ENCODE measurements at places on chromosomes 3 and 15.
A peak's percentile ranks its signal among the peaks of the same experiment; 100 is the strongest.

DNA sequence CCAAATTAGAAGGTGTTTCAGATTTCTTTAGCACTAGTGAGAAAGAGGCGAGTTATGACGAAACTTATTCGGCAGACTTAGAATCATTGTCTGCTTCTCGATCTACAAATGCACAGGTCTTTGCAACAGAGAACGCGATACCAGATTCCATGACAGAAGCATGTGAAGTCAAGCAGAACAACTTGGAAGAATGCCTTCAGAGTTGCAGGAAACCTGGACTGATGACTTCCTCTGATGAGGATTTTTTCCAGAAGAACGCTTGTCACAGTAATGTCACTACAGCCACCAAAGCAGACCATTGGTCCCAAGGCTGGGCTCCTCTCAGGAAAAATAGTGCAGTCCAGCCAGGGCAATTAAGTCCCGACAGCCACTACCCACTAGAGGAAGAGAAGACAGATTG is 50.6 kb downstream of the CDAN1 start:
- no peak for DNase-seq

GRCh38 chr15:51097553-51098330 is 3.0 kb upstream of the TNFAIP8L3 start:
- DNase-seq = no peak

- no peak for DNase-seq
Measured at GRCh38 chr3:20023623-20024405, 11.8 kb upstream of the PP2D1 start.

- DNase-seq = no peak
Measured at GRCh38 chr3:80307844-80308243, 540.0 kb upstream of the ROBO1 start.

DNA sequence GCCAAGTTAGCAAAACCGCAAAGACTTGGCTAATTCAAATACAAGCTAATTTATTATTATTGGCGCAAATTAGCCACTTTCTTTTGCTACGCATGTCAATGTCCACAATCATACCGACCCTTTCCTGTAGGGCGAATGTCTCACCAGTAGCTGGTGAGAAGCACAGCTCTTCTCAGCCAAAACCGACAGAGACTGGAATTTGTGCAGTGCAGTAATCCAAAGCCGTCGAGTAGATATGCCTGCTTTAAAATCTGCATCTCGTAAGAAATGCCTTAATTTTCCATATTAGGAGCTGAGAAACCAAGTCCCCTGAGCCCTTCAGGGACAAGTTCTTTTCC is 614 bp upstream of the MINDY2 start:
- no peak for DNase-seq

DNA sequence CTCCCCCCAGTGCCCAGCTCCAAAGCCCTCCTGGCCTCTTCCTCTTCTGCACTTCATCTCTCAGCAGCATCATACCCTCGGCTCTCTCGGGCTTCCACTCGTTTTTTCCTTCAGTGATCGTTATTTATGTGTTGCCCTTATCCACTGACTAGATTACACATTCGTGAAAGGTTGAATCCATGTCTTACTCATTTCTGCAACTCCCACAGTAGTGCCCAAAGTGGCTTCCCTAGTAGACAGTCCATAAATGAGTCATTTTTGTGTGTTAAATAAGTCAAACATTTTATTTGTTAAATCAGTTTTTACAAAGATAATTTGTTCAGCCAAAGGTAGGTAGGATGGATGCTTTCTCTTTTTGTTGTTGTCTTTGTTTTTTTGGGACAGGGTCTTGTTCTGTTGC is 87.4 kb downstream of the CRTC3 start:
- no peak for DNase-seq

- DNase-seq = no peak
Measured at GRCh38 chr3:126939338-126939718, 43.6 kb upstream of the PLXNA1 start.

- DNase-seq = no peak
Measured at GRCh38 chr15:47711655-47712054, 5.7 kb upstream of the SEMA6D start.

DNA sequence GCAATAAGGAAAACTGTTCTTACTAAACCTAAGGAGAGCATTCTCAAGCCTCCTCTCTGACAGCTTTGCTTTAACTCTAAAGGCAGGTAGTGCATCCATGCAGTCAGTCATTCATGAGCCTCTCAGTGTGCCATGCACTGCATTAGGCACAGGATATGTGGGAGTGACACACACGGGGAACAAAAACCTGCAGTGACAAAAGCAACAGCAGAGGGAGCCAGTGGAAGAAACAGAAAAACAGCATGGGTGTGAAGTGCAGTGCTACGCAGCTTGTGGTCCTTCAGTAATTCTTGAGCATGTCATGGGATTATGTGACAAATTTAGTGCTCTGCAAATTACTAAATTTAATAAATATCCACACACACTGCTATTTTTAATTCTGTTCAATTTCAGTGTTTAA is 230.7 kb downstream of the BBX start:
- no peak for DNase-seq

- DNase-seq = no peak
Measured at GRCh38 chr3:5698851-5699250, 511.3 kb downstream of the EDEM1 start.

GRCh38 chr3:21642433-21642832 is 108.6 kb downstream of the ZNF385D start:
- DNase-seq = no peak

DNA sequence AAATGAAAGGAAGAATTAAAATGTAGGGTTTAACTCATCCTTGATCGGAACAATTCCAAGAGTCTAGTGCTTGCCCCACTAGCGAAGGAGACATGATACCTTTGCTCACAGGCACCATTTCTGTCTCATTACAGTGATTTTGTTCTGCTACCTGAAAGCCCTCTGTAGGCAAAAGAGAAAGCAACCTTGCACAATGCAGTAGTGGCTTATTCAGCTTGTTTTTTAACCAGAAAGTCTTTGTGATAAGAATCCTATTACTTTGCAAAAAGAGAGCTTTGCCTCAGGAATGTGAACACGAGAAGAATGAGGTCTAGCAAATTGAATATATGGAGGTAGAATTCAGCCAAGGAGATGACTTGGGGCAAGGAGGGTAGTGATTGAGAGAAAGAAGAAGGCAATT is 684.4 kb downstream of the GRM7 start:
- DNase-seq = no peak

DNA sequence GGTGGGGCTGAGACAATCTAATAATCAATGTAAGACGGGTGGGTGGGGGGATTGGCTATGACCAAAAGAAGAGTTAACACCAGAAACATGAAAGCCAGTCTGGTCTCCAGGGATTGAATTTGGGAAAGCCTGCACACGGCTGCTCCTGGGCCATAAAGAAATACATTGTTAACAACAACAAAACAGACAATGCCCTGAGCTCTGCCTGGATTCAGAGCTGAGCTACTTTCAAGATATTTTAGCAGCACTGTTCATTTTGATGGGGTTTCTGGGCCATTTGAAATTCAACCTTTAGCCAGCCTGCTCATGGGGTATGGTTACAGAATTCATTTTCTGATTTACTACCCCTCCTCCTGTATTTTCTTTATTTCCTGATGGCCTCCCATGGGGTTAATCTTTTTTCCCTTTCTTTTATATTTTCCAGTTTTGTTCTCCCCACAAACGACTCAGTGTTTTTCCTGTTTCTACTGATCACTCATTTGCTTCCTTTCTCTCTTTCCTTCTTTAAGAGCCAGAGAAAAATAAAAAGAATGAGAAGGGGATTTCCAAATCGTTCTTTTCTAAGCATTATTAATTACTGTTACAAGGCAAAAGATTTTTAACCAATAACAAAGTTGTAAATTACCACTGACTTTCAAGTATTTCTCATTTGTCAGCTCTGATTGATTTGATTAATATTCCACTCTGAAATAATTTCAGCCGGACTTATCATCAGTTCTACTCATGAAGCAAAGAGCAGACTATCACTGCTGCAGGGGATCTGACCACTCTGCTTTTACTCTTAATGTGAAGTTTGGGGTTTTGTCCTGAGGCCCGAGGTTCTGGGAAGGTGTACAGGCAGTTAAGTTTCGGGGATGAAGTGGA is 19.6 kb downstream of the NR2F2 start:
- DNase-seq = no peak

GRCh38 chr3:27638594-27638993 is 83.5 kb downstream of the EOMES start:
- DNase-seq = no peak

DNA sequence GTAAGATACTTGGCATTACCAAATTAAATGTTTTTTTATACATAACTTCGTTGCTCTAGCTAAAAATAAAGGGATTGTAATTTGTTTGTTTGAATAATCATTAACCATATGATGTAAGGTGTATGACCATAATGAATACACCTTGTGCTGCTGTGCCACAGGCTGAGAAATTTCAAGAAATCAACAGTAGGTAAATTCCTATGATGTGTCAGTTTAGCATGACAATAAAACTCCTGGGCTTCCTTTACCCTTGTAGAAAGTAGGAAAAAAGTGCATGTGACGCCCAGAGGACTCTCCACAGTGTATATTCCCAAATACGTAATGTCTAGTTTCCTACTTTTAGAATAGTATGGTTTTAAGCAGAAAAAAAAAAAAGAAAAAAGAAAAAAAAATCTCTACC is 208.1 kb downstream of the SATB1 start:
- DNase-seq = no peak

- no peak for DNase-seq
Measured at GRCh38 chr3:193372783-193373182, 5.8 kb downstream of the ATP13A5 start.

- DNase-seq = no peak
Measured at GRCh38 chr3:159825216-159825854, 163.3 kb upstream of the IL12A start.

- no peak for DNase-seq
Measured at GRCh38 chr15:80367661-80368060, 36.5 kb upstream of the ARNT2 start.

DNA sequence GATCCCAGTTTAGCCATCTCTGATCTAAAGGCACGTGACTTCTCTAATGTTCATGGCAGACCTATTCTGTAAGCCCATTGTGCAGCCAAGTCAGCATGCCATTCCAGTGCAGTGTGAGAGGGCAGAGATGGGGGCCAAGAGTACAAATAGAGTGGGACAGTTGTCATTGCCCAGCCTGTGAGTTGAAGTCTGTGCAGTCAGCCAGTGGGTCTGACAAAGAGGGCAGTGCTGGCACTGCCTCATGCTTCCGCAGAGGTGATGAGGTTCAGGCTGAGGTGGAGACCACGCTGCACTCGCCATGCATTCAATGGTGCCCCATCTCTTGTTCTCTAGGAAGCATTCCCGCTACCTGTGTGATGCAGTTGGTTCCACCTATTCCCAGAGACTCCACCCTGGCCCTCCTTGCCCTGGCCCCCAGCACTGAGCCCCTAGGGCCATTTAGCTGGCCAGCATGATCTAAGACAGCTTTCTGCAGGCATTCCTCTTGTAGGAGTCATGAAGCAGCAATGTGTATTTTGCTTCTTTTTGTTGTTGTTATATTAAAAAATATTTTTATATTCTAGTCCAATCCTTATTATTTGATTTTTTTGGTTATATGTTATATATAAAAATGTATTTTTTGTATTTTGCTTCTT is 3.7 kb downstream of the MRAS start:
- DNase-seq = no peak

GRCh38 chr15:82882273-82882928 is 70.1 kb downstream of the HOMER2 start:
- DNase-seq = no peak

DNA sequence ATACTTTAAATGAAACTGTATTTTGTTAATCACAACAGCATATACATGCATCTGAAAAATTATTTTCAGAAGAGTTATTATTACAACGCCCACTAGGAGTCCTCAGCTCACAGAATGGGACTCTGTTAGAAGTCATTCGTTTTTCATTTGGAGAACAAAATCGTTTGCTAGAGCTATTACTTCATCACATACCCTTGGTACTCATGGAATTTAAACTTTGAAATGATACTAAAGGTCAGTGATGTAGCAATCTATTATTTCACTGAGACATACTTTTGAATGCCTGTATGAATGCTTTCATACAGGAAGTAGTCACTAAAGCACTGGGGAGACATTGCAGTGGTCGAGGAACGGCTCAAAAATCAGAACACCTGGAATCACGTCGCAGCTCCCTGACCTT is 198.1 kb downstream of the MBNL1 start:
- no peak for DNase-seq

DNA sequence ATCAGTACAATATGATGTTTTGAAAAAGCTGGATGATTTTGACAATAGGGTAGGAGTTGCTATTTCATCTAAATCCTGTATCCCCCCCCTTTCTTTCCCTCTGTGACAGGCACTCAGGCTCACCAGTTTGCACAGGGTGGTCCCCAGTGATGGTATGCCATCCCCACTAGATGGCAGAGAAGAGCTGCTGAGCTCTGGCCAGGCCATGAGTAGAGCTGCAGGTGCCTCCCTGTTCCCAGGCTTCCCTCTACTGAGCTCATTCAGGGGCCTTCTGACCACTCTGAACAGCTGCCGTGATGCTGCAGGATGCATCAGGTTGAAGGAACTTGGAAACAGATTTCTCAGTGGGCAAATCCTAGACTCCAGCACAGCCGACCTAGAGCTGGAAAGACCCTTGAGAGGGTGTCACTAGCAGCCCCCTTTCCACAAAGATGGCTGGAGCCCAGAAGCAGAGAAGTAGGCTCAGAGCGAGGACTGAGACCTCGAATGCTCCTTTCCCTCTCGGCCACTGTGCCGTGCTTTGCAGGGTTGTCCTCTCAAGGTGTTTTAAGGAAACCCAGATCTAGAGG is 45.1 kb downstream of the EFCAB12 start:
- DNase-seq = peak; percentile 33
